ENCODE measurements at places on chromosomes 13 and 19.

GRCh38 chr13:93714171-93714570 is 487.6 kb downstream of the GPC6 start:
- no peak for DNase-seq

DNA sequence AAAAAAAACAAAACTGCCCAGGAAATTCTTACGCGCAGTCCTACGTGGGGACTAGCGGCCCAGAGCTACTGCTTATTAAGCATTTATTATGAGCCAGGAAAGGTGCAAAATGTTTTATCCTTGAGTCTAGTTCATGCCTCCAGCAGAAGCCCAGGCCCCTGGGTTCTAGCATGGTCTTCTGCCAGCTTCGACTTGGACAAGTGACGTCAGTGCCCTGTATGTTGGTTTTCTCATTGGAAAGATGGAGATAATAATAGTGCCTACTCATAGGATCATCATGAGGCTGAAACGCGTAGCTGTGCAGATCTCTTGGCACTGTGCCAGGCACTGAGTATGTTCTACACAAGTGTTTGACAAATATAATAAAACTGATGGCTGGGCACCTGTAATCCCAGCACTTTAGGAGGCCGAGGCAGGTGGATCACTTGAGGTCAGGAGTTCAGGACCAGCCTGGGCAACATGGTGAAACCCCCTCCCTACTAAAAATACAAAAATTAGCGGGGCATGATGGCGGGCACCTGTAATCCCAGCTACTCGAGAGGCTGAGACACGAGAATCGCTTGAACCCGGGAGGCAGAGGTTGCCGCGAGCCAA is 12.4 kb upstream of the SULT2B1 start:
- no peak for DNase-seq

DNA sequence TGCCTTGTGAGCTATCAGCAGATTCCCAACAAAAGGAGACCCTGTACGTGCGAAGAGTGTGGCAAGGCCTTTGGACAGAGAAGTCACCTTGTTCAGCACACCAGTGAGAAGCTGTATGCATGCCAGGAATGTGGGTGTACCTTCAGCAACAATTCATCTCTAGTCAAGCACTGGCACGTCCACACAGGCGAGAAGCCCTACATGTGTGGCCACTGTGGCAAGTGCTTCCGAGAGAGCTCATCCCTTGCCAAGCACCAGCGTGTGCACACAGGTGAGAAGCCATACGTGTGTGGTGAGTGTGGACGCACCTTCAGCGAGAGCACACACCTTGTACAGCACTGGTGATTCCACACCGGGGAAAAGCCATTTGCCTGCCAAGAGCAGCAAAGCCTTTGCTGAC is 7.6 kb upstream of the ZSCAN22 start:
- DNase-seq = no peak

DNA sequence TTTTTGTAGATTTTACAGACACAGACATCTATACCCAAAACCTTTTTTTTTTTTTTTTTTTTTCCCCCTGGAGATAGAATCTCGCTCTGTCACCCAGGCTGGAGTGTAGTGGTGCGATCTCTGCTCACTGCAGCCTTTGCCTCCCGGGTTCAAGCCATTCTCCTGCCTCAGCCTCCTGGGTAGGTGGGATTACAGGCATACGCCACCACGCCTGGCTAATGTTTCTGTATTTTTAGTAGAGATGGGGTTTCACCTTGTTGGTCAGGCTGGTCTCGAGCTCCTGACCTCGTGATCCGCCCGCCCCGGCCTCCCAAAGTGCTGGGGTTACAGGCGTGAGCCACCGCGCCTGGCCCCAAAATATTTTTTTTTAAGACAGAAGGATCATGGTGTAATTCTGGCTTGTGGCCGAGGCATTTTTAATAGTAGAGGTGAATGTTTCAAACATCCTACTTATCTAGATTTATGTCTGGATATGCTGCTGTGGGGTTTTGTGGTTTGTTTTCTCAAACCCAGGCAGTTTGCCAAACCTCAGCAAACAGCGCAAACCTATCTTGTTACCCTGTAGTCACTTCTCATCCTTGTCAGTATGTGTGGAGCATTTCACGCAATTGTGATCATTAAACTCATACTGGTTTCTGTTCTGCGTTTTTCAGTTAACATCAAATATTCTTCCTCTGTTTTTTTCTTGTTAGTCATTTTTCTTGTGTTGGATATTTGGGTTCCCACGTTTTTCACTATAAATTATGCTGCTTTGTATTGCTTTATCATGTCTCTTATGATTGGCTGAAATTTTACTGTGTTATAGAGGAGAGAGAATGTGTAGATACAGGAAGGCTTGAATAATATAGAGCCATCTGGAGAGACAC is 36.2 kb upstream of the GARRE1 start:
- no peak for DNase-seq

GRCh38 chr13:86282442-86282841 is 483.2 kb upstream of the SLITRK6 start:
- DNase-seq = peak; percentile 74

- peak; percentile 41 for DNase-seq
These were observed 16.5 kb downstream of the SIGLEC7 start for GRCh38 chr19:51158474-51159129.

DNA sequence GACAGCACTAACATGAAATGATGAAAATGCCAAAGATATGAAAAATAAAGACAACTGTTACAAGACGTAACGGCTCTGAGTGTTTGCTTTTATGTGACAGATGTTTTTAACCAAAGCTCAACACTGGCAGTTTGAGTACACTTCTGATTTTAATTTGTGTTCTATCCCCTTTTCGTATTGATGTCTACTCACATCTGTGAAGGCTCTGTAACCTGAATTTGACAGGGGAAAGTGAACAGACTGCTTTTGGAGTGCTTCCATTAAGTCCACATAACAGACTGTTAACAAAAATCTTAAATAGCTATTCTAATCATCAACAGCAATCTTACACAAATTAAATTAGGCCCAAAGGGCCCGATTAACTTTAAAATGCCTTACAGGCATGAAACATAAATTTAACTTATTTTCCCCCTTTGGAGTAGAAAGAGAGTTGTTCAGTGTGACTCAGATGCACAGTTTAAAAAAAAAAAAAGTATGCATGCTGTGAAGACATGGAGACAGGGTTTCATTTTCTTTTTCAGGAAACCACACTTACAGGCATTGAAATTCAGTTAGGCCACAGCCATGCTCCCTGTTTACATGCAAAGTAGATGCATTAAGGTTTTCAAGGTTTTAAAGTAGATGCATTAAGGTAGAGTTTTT is 16.3 kb upstream of the RNASEH2B start:
- DNase-seq = peak; percentile 48

DNA sequence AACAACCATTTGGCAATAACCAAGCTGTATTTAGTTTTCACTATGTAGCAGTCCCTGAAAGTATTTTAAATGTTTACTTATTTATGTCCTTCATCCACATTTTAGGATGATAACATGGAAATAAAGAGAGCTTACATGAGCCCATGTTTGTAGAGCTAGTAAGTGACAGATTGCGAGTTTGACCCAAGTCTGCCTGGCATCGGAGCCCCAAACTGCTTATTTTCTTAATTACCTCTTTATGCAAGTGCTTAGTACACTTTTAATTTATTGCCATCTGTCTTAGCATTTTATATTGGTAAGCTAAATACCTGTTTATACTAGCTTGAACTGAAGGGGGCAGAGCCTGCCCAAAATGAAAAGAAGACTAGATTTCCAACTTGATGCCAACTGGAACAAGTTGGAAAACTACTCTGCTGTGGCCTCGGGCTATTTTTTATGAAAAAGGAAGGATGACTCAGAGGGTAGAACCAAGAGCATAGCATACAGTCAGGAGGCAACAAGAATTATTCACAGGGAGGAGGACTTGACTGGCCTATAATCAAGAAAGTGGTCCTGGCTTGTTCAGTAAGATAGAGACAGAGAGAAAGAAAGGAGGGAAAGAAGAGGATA is 150.2 kb downstream of the NDFIP2 start:
- DNase-seq = no peak

- DNase-seq = no peak
These were observed 11.7 kb downstream of the NDUFB7 start for GRCh38 chr19:14559916-14560775.

DNA sequence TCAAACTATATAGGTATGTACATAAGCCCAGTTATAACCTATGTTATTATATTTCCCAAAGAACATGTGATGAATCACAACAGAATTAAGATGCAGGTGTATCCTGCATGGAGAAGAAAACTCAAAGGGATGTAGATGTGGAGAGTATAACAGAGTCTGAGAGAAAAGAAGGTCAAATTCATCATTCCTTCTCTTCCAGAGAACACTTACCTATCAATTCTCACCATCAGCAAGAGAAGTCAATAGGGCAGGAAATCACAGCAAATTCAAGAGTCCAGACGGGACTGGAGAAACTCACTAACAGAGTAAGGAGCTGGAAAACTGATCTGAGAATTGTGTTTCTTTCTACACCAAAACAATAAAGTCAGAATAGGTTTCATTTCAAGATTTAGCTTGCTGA is 28.4 kb downstream of the DIAPH3 start:
- no peak for DNase-seq

DNA sequence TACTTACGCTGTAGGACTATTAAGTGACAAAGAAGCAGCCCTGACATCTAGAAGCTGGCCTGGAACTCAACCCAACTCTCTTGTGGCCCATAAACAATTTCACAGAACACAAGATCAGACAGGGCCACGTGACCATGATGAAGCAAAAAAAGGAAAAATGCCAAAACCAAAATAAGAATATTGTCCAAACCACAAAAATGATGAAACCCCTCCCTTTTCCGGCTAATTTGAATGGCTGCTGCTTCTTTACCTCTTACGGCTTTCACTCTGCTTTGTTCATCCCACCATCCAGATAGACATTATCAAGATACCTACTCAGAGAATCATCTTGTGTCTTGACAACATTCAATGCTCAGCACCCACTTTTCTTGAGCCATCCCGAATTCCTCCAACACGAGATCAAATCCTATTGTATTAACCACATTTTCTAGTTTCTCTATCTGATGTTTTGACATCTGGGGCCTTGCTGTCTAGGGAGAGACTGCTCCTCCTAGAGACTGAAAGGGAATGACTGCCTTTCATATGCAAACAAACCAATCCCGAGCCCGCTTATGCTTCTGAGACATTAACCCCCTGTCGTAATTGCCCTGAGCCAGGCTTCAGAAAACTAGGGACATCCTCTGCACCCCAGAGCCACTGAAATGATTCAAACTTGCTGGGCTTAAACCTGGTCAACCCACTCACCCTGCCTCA is 186.3 kb downstream of the TDRD3 start:
- no peak for DNase-seq

DNA sequence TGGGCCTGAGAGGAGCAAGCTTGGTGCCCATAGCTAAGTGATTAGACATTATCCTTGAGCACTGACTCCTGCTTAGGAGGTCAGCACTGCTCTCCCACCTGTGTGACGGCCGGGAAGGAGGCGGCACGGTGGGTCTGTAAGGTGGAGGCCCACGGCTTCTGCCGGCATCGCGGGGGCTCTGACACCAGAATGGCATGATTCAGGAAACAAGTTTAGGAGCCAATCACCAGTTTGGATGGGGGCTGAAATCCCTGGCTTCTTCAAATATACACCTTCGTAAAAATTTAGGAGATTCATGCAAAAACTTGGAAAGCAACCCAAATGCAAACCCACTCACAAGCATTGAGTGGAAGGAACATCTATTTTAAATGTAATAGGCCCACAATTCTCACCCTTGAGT is 307.3 kb upstream of the TSHZ3 start:
- DNase-seq = no peak

DNA sequence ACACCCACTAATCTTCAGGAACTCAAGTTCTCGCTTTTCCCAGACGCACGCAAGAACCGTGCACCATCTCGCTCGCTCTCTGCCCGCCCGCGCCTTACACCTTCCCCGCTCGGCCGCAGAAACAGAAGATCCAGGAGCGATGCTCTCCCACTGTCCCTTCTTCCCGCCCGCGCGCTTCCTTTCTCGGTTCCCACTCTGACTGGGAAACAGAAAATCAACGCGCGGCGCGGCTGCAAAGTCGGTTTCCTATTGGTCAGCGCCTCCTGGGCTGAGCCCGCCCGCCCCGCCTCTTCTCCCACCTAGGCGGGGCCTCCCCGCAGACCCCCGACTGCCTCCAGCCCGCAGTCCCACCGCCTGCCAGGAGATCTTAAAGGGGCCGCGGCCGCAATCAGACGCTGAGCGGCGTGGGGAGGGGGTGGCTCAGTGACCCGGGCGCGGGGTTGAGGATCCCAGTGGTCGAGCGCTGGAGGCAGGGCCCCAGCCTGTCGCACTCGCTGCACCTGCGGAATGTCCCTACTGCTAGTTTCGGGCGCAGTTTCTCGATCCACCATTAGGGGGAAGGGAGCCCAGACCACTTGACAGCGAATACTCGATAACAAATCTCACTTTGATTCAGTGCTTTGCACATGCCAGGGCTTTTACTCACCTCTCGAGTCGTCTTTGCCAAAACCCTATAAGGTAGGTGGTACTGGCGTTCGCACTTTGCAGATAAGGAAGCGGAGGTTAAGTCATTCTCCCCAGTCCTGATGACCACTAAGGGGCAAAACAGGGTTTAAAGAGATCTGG is 700 bp upstream of the SLC25A23 start:
- peak; percentile 94 for DNase-seq

DNA sequence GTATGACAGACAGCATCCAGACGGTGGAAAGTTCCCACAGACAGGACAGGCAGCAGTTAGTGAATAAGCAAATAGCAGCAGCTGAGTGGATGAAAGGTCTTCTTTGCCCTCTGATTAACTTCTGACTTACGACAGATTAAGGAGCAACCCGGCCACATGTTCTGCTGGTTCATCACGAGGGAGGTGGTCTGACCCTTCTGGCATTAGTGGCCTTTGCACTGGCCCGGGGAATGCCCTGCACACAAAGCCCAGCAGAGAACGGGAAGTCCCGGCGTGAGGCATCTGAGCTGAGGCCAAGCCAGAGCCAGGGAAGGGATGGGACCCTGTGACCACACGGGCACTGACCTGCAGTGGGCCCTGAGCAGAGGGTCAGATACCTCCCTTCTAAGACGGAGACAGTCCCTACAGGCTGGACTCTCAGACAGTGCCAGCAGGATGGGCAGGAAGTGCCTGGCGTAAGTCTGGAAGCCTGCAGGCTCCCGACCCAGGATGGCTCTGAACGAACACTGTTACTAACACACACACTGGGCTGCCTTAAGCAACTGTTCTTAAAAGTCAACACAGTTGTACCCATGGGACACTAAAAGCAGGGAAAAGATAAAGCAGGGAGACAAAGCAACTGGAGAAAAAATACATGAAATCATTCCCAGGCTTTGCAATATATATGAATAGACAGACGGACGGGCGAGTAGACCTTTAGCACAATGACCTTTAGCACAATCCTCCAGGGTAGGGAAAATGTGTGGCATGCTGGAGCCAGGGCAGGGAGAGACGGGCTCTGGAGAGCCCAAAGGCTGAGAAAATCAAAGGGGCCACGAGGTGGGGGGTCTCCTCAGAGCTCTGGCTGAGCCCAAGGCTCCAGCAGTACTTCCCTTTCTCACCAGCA is 6.3 kb downstream of the C19orf12 start:
- DNase-seq = no peak

DNA sequence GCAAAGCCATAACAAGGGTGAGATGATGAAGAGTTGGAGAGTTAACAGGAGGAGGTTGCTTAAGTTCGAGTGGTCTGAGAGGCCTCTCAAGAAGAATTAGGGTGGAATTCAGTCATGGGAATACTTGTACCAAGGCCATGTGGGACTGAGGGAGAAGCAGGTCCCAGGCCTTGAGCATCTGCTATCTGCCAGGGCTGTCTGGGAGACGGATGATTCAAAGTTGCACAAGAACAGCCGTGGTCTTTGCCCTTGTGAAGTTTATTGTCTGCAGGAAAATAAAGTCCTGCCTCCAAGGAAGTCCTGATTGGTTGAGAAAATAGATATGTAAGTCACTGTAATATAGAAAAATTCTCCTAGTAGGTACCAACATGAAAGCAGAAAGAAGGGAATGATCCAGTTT is 178.8 kb upstream of the RFC3 start:
- no peak for DNase-seq

All from T-helper 2 cell (primary cell).